Tibial nerve (tissue), 4 donors: ENCODE measurements at places on chromosomes 1 and 21. TPM values are rescaled to one million over a fixed set of nuclear protein-coding genes. Genes with fewer than 3 reads are reported as not detected.
A peak's percentile ranks its signal among the peaks of the same experiment; 100 is the strongest.

The AVPR1B gene
- total RNA-seq, result not detected

GRCh38 chr1:107016376-107016978 lies 40.0 kb upstream of the PRMT6 start:
- no peak for DNase-seq

The F3 gene
- 65.6 TPM for total RNA-seq

- DNase-seq, result no peak
These were observed 308.2 kb downstream of the DISC1 start for GRCh38 chr1:231934797-231935196.

The CDCA8 gene
- total RNA-seq, result 0.90 TPM

DNA sequence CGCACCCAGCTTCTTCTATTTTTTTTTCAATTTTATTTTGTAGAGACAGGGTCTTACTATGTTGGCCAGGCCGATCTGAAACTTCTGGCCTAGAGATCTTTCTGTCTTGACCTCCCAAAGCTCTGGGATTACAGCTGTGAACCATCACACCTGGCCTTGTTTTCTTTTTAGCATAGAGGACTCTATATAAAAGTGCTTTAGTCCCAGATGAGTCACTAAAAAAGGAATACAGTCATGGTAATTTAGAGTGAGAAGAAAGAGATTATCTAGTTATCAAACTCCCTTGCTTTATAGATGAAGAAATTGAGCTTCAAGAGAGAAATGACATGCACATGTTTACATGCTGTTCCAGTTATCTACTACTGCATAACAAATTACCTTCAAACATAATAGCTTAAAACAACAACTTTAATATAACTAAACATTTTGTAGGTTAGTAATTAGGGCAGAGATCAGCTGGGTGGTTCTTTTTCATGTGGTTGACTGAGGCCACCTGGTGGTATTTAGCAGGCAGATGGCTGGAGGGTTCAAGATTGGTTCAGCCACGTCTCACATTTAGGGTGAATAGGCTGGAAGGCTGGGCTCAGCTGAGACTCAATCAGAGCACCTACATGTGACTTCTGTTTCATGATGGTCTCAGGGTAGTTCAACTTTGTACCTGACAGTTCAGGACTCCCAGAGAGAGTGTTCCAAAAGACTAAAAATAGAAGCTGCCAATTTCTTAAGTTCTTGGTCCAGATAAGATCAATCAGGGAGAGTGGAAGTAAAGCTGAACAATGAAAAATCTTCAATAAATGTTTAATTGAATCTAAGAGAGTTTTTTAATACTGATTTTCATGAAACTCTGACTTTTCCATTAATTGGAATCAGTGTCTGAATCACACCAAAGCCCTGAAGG lies 16.9 kb upstream of the MTF2 start:
- no peak for DNase-seq

The TTLL7 gene
- 8.4 TPM for total RNA-seq

- peak; percentile 46 for DNase-seq
These were observed 21.9 kb upstream of the PIK3CD start for GRCh38 chr1:9629445-9630201.

GRCh38 chr1:190453550-190453949 lies 24.1 kb downstream of the BRINP3 start:
- DNase-seq, result no peak
